ENCODE measurements at places on chromosomes 2 and 18.

GRCh38 chr2:68806511-68807109, 64.6 kb downstream of the BMP10 start:
- no peak for DNase-seq

DNA sequence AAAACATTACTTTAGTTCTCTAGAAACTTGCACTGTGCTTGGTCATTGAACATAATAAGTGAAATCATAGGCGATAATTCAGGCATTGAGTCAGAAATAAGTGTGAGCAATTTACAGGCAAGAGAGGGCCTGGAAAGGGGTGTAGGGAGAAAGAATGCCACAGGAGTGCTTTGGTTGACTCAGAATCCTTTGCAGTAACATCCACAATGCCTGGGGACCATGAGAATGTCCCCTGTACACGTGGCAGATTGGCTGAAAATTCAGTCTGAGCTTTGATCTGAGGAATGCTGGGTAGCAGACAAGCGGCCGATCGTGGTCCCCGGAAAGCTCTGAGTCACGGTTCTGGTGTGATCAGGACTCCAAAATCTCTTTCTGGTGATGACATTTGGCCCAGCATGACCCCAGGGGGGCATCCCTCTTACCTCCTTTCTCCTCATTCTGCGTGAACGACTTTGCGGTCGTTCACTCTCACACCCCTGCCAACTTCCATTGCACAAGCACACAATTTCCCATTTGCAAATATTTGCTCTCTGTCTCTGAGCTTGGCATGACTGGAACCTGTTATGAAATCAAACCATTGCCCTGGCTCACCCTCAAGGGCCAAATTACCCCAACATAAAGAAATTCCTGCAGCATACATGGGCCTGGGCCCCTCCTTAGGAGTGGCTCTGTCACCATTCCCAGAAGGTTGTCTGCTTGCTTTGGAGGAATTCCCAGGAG, 305.0 kb upstream of the EPAS1 start:
- DNase-seq, result no peak

- DNase-seq, result no peak
Observed at GRCh38 chr18:45834306-45834705, 8.8 kb downstream of the SIGLEC15 start.

DNA sequence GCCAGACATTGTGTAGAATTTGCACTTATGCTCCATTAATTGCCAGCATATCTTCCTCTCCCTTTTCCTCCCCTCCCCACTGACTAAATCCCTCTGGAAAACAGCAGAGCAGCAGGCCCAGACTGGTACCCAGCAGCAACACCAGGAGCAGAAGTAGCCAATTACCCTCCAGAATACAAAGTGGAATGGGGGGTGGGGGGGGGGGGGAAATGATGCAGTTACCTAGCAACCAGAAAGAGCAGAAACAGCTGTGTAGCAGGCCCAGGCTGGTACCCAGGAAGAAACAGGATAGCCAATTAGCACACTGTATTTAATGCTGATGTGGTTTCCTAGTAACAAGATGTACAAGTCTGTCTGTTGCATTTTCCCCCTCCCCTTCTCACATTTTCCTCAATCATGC, 52.3 kb downstream of the KLF7 start:
- DNase-seq, result no peak

DNA sequence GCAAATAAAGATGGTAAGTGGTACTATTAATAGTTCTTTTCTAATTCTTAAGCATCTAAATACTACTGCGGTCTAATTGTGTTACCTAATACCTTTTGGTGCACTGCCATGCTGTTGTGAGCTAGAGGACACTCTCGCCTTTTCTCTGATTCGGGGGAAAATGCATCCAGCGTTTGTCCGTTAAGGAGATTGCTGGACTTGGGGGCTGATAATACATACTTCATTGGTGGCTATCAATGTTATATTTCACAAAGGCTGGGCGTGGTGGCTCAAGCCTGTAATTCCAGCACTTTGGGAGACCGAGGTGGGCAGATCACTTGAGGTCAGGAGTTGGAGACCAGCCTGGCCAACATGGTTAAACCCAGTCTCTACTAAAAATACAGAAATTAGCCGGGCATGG, 141.7 kb upstream of the TWIST2 start:
- DNase-seq, result no peak

DNA sequence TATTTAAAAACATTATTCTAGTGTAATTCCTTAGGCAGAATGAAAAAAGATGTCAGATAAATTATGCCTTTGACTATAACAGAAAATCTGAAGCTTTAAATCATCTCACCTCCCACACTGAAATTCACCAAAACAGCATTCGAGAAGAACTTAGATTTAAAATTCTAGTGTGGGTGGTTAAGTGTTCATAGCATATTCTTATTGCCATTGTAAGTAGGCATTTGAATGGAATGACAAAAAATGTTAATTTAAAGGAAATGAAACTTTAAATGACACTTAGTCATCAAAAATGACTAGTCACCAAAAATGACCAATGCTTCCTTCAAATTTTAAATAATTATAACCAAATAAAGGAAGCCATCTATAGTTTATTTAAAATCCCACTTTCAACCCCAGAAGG, 7.0 kb upstream of the ZNF407 start:
- no peak for DNase-seq

DNA sequence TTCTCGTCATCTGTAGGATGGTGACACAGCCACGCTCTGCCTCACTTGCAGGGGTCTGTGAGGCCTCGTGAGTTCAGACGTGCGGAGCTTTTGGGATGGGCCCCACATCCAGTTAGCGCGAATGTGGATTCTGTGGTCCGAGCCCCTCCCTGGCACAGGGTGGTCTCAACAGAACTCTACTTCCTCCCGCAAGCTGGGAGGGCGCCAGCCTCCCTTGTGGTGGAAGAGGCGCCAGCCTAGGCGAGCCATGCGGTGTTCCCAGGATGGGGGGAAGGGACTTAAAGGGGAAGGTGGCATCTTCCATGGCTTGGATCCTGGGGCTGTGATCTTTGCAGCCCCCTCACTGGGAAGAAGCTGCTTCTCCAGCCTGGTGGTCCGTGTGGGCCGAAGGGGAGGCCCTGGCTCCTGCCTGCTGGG, 1.4 kb downstream of the SNORC start:
- DNase-seq, result no peak

GRCh38 chr18:48675912-48676311, 137.1 kb downstream of the CTIF start:
- DNase-seq, result no peak

DNA sequence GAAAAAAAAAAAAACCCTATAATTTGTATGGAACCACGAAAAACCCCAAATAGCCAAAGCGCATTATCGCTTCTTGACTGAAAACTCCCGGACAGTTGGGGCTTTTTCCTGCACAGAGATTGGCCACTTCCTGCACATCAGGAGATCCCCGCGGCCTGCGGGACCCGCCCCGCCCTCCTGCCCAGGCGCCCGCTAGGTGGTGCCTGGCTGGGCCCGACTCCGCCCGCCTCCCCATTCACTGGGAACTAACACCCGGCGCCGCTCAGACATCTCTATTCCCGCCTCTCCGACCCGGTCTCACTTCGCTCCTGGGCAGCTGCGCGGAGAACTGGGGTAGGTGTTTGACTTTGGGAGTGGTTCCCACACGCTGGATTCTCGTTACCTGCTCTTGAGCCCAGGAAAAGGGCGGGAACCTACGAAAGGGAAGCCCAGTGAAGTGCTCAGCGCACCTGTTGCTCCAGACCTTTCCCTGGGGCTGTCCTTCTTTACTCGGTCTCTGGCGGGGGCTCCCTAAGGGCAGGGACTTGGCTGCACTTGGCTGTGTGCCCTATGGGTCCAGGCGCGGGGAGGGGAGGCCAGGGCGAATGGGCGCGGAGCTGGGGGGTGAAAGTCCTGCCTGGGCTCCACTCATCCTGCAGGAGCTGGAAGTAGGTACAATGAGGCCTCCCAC, at the start of gene HMSD:
HMSD (plus strand) TSS at position 234 of the 670 bp plus-strand sequence. CDS start 4,155 bp downstream, outside the sequence.
- peak; percentile 50 for DNase-seq

GRCh38 chr2:10932345-10933151, 20.8 kb downstream of the KCNF1 start:
- DNase-seq, result no peak

DNA sequence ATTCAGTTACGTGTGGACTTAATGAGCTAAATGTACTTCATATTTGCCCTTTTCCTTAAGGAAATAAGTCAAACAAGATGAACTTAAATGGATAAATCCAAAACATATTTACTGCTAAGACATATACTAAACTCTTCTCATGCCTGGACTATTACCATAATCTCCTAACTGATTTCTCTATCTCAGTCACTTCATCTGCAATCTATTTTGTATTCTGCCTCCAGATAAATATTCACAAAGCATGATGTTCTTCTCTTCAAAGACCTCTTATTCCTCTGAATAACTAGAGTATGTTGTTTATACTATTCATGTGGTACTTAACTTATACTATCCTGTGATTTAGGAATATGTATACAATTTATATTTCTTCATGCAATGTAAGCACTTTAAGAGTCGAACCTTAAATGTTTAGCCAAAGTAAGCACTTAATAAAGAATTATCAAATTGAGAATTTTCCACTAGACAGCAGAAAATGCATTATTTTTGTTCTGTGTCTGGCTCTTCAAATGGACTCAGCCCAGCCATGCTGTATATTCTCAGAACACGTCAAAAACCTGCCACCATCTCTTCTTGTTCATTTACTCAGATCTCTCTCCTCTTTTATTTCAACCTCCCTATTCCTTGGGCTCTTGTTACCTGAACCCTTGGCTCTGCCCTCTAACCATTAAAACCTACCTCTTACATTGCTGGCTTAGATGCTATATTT, 79.9 kb upstream of the ARHGAP28 start:
- no peak for DNase-seq

DNA sequence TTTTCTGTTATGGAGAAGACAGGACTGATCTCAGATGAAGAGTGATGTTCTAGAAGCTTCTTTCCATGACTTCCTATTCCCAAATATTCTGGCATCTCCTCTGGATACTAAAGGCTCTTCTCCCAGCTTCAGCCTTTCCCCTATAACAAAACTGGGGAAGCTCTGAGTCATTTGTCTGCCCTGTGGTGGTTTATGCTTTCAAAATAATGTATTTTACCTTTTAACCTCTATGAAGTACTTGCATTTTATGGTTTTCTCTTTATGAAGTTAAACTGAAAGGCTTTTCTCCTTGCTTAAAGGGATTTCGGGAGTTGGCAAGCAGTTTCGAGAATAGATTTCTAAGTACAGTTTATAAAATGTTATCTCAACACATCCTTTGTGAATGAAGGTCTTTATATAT, 104.4 kb downstream of the TANC1 start:
- DNase-seq, result no peak

GRCh38 chr2:206250041-206250897, 24.2 kb upstream of the ZDBF2 start:
- no peak for DNase-seq

DNA sequence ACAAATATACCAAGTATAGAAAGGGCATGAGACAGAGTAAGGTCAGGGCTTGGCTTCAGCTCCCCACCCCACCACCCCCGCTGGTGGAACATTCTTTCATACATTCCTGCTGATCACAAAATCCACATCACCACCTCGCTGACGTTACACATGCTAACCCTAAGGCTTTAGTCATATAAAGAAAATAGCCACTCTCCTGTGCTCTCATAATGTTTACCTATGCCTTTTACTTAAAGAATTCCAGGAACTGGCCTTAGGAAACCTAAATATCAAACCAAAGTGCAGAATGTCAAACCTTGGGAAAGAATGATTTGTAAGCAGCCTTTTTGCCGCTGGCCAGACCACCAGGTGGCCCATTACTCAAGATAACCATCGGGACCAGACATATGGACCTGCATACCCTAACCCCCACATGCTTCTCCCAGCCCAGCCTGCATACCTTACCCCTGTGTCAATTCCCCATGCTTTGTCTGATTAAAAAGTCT, 136.3 kb upstream of the SLC39A10 start:
- no peak for DNase-seq

- no peak for DNase-seq
Observed at GRCh38 chr18:58639237-58639636, 10.3 kb upstream of the ALPK2 start.

- peak; percentile 20 for DNase-seq
Observed at GRCh38 chr2:158745067-158745865, 49.9 kb upstream of the DAPL1 start.

GRCh38 chr18:62224229-62224628, 37.2 kb downstream of the RELCH start:
- DNase-seq, result no peak
